M059J (cell line): ENCODE measurements at places on chromosomes 1 and 21.

DNA sequence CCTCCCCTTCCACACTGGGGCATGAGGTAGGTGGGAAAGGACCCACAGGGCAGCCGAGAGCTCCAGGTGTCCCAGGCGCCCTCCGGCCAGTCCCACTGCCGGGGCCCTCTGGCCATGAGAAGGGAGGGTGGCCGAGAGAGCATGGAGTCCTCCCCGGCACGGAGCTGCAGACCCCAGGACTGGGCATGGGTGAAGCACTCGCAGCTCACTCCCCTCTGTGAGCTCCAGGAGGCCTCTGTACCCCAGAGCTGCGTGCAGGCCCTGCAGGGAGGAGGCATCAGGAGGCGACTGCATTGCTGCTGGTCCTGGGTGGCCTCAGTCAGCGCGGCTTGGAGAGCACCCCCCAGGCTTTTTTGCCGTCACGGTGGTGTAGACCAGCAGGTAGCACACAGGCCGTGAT, 80.1 kb upstream of the TTC34 start:
- no peak for DNase-seq

- DNase-seq: no peak
These were observed 172.5 kb downstream of the CTH start for GRCh38 chr1:70583522-70583921.

DNA sequence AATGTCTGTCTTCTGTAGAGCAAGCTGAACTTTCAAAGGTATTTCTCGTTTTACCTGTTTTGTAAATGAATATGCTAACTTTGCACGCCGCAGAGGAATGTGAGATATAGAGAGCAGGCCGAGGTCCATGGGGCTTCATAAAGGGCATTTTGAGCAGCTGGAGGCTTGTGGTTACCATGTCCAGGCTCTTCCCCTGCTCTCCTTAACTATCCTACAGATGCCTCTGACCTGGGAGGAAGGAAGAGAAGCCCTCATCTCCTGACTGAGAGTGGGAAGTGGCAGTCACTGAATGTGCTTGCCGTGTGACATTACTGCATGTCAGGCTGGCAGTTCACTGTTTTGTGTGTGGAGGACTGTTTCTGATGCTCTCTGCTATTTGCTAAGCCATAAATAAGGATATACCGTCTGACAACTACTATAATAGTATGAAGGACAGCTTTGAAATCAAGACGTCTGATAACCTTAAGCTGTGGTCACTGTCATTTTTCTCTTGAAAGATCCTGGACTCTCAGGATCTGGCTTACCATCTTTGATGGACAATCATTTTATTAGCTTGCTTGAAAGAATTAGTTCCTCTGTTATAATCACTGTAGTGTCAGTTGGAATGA, 92.2 kb downstream of the DYRK1A start:
- DNase-seq: no peak

DNA sequence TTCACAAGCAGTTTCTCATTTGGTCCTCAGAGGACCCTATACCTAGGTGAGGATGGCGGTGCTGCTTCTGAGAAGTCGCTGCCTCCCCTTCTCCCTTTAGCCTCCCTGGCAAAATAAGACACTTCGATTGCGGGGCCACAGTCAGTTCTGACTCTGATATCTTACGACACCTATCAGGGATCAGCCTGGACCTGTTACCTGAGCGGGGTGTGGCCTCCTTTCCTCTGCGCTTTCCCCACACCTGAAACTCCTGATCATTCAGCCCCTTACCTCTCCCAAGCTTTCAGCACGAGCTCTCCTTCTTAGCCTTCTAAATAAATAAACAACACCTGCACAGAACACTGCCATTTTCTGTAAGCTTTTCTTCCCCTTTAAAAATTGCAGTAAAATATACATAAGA, 24.6 kb upstream of the GPR137B start:
- no peak for DNase-seq

- peak; percentile 91 for DNase-seq
These were observed 105.1 kb upstream of the DPH5 start for GRCh38 chr1:101130673-101131072.

DNA sequence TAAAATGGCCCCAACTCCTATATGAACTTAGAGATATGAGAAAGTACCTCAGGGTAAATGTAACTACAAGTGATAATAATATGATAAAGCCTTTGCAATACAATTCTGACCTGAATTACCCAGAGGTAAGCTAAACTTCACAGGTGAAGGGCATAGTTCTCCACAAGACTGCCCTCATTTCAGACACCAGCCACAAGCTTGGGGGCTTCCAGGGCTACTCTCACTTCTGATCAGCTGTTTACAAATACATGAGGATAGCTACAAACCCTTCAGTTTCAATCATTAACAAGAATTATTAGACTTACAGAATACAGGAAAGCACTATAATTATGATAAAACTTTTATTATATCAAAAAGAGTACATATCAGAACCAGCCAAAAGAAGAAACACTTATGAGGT, 18.7 kb upstream of the DPH5 start:
- no peak for DNase-seq

DNA sequence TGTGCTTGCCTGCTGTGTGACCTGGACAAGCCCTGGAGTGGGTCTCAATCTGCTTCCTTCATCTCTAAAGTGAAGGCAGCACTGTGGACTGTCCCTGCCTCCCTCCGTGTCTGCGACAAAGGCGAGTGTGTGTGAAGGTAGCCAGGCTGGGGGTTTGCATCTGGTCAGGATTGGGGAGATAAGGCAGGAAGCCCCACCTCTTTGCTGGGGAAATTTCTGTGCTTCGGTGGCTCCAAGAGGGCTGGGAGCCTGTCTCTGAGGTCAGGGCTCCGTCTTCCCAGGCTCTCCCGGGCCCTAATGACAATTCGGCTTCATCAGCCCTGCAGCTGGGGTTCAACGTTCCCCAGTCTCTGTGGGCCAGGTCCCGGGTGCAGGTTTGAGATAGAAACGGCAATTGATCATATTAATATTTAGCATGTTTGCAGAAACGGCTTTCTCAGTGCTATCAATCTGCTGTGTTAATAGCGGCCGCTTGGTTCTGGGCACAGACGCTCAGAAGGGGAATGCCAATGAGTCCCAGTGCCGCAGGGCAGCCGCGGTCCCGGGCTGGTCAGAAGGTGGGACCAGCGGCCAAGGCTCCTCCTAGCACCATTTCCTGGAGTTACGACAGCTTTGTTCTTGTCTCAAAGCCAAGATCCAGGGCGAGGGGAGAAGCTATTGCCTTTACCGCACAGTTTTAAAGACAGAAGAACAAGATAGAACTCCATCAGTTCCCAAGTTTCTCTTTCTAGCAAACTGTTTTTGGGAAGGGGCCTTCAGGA, 105.7 kb downstream of the PRDM16 start:
- DNase-seq: peak; percentile 63

DNA sequence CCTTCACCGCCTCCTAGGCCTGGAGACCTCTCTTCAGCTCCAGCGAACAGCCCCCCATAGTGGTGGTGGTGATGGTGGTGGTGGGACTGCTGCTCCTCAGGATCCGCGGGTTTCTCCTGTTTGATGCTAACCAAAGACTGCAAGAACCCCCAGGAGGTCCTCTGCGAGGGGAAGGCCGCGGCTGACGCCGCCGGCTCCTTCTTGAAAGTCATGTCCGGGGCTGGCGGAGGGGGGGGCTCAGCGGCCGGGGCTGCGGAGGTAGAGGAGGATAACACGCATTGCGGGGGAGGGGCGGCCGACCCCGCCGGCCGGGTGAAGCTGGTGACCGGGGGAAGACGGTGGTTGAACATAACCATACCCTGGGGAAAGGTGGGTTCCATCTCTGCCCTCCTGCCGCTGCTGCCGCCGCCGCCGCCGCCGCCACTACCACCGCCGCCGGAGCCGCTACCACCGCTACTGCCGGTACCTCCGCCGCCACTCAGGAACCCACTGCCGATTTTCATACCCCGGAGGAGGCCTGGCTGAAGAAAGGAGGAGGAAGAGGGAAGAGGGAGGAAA, 554 bp downstream of the ZNF281 start:
- DNase-seq: peak; percentile 19

GRCh38 chr1:38266197-38266520, 219.6 kb upstream of the POU3F1 start:
- no peak for DNase-seq

GRCh38 chr1:6987940-6988339, 202.7 kb downstream of the CAMTA1 start:
- DNase-seq: no peak

GRCh38 chr1:57638239-57638638, 214.4 kb upstream of the DAB1 start:
- DNase-seq: no peak

DNA sequence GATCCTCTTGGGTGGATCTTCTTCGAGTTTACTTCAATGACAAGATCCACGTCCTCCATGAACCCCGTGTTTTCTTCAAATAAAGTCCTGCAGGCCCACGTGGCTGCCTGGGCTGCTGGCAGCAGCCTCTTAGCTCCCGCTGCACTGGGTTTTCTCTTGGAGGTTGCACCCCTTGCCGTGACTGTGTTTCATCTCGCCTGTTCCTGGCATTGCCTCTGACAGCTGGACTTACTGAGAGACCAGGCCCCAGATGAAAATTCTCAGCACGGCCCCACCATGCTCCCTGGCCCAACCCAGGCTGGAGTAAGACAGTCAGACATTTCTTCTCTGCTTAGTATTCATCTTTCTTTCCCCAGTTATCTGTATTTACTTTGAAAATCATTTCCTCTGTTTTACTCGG, 274.8 kb upstream of the RUNX1 start:
- no peak for DNase-seq

- DNase-seq: peak; percentile 25
These were observed 1152.0 kb upstream of the B3GALT2 start for GRCh38 chr1:194338241-194338948.

DNA sequence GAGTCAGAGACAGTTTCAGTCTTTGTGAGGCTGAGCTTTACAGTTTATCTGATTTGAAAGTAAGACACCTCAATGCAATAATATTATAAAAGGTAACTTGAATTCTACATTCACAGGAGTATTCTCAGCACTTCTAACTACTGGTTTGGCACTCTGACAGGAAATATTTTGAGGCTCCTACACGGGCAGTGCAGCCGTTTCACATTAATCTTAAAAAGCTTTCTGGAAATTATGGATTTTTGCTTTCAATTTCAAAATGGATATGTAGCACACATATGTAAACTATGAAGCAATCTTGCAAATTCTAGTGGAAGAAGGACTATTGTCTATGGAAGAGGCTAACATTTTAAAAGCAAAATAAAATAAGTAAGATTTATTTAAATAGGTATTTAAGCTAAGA, 262.9 kb upstream of the SNX7 start:
- peak; percentile 51 for DNase-seq

GRCh38 chr1:59007820-59008598, 224.2 kb upstream of the JUN start:
- DNase-seq: peak; percentile 63

GRCh38 chr1:89489047-89489729, 35.4 kb upstream of the LRRC8B start:
- peak; percentile 22 for DNase-seq

- DNase-seq: no peak
These were observed 91.1 kb upstream of the DISP3 start for GRCh38 chr1:11387829-11388228.

GRCh38 chr1:117821382-117821755, 108.1 kb downstream of the GDAP2 start:
- no peak for DNase-seq

DNA sequence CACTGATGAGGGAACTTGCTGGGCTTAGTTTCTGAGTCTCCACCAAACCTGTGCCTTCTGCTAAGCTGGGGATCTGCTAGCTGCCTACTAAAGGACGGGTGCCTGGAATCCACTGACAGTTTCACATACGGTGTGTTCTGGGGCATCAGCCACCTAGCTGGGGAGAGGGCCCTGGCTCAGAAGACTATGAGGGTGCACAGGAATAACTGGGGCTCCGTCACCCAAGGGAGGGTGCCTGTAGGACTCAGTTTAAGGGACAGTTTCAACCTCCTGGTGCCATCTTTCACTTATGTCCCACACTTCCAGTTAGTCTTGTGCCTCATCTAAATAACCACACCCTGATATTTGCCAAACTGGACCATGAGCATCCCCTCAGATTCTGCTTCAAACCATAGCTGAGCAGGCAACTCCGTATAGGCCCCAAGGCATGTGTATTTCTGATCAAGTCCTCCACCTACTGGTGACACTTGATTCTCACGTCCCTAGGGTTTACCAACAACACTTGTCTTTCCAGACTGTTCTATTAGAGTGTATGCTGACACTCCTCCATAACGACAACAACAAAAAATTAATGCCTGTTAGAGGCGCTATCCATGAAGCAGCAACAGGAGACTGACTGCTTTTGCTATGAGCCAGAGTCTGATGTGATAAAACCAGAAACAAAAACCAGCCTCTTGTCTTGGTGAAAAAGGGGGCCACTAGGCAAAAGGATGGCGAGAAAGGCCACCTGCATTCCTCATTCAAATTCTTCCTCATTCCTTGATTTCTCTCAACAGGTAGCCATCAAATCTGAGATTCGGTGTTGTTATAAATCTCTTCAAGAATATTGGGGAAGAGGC, 55.0 kb upstream of the PAXBP1 start:
- DNase-seq: peak; percentile 67

GRCh38 chr21:29465546-29465945, 166.8 kb downstream of the BACH1 start:
- DNase-seq: no peak

DNA sequence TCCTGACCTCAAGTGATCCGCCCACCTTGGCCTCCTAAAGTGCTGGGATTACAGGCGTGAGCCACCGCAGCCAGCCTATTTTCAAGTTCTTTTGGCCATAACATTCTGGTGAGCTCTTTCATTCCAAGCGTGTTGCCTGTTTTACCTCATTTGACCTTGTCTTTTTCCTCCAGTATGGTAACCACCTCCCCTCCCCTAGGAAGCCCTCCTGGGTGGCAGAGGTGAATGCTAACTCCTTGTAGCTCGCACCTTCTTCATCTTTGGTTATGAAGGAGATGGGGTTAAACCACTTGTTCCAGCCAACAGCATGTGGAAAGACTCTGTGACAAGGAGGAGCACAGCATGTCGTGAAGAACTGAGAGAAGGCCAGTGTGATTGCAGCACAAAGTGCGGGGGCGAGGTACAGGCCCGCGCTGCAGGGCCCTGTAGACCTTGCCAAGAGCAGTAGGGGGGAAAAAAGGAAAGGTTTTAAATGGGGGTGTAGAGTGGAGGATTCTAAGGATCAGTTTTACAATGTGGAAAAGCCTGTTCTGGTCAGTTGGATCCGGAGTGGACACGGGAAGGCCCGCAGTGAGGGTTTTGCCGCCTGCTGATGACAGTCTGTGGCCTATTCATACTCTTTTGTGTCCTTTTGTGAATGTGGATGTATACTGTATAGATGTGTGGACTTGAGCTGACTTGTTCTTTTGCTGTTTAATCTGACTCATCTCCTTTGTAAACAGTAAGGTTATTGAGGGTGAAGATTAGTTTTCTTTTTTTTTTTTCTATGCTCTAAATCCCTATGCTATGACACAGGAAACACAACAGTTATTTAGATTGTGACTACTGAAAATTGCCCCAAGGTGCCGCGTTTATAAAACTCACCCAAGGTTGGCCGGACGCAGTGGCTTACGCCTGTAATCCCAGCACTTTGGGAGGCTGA, 7.5 kb upstream of the ZNF436 start:
- peak; percentile 96 for DNase-seq
